ENCODE measurements at places on chromosomes 16 and 17.

DNA sequence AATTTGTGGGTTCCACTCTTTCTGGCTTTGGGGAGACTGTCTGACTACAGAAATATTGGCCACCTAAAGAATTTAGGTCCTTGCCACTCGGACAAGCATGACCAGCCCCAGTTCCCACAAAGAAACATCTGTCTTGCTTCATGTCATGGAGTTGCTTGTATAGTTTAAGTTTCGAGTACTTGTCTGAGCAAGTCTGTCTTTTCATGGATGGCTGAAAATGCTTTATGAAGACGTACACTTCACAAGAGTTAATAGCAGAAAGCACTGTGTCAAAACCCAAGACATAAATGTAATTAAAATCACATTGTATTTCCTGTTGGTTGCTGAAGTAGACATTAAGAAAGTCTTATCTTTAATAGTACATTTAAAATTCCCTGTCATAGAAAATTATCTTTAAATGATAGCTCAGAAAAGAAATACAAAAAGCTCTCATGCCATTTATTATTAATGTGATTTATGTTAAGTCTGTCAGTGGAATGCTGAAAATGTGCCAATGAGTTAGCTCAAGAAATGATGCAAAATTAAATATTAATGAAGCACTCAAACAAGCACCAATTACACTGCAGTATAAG is 29.8 kb upstream of the XYLT2 start:
- no peak for DNase-seq

- no peak for DNase-seq
Measured at GRCh38 chr17:1683459-1683858, 1.2 kb downstream of the PRPF8 start.

DNA sequence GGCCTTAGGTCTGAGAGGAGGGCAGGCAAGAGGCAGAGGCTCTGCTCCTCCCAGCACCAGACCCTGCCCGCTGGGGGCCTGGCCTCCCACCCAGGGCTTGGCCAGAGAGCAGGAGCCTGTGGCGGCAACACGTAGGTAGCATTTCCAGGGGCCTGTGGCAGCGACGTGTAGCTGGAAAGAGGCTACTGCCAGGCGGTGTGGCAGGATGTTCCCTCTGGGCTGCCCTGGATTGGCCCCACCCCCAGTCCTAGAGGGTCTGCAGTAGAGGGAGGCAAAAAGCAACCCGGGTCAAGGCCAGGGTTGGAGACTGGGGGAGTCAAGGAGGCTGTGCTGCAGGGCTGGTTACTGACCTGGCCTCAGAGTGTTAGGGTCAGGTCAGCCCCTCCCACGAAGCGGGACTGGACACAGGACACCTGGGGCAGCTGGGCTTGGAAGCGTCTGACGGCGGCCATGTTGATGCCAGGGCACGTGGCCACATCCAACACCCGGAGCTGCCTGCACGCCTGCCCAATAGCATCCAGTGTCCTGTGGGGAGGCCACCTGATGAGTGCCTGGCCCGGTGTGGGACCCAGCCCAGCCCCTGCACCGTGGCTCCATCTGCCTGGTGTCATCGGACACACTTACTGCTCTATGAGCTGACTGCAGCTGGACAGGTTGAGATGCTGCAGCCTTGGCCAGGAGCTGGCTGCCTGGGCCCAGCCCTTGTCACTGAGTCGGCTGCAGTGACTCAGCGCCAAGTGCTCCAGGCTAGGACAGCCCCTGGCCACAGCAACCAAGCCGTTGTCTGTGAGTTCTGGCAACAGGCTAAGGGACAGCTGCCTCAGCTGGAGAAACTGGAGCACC is 8.5 kb downstream of the ELMO3 start:
- peak; percentile 85 for DNase-seq

GRCh38 chr17:3892095-3892998 is 506 bp downstream of the CAMKK1 start:
- DNase-seq: peak; percentile 76

- peak; percentile 79 for DNase-seq
Measured at GRCh38 chr16:68396481-68396880, 51.8 kb downstream of the SMPD3 start.

DNA sequence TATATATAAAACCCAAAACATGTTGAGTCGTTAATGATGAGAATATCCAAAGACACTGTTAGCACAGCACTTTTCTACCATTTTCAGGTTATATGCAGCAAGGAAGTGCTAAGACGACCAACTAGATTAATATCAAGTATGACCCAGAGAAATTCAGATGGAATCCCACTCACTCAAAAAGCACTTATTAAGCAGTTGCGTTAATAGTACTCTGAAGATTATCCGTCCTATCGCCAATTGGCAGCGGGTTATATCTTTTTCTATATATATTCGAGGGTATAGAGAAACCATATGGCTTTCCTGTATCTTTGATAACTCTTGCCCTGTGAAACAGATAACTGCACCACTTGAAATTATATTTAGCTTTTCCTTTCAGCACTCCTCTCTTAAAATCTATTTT is 1.1 kb downstream of the CRLF3 start:
- DNase-seq: no peak

GRCh38 chr16:11361701-11362451 is 16.6 kb downstream of the RMI2 start:
- DNase-seq: no peak

DNA sequence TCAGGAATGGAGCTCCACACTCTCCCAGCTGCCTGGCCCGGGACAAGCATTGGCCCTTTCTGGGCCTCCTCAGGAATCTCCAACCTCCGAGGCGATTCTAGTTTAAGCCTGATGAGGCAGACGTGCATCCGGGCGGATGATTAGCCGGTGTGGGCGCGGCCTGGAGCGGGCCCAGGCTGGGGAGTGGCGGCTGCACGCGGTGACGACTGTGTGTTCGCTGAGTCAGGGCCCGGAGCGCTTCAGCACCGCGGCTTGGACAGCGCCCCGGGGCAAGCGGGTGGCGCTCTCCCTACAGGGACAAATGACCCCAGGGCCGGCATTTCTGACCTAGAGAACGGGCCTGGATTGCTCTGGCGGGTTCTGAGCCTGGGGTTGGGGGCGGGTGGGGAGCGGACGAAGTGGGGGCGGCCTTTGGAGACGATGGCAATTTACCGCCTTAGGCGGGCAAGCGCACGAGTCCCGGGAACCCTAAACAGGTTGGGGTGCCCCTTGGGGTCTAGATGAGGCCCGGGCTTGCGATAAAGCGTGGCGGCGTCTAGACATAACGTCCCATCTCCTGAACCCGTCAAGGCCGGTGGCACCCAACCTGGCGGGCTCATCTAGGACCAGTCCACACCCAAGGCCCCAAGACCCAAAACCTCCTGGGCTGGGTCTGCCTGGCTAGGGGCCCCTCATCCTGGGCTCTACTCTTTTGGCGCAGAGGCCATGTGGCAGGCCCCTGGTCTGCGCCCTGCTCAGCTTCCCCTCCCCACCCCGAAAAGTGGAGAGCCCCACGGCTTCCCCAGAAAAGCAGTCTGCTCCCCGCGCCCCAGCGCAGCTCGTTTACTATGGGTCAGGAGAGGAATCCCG is 22.3 kb upstream of the ZNHIT3 start:
- peak; percentile 97 for DNase-seq

DNA sequence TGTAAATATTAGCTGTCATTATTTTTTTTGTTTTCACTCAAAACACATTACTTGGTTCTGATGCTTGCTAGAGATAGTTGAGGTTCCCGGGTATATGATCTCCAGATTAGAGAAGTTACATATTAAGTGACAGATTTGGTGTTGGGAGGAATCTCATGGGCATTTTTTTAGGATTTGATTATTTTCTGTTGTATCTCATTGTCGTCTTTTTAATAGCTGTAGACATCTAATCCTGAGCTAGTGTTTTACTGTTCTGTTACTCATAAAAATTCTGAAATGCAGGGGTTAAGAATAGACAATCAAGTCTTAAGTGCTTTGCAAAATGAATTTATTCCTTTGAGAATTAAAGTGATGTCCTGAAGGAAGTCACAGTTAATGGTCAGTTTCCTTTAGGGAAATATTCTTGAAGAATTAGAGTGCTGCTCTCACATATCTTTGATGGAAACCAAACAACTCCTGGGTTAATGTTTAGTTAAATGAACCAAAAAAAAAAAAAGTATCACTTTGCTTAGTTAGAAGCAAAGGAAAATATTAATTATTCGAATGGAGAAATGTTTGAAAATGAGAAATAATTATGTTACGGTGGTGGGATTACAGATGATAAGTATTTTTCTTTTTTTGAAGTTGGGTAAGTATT is 251.7 kb upstream of the CACNG5 start:
- no peak for DNase-seq

- no peak for DNase-seq
Measured at GRCh38 chr17:50710650-50711049, 2.9 kb upstream of the ANKRD40 start.

All from AG20443 (cell line).